ENCODE measurements at places on chromosomes 6 and 20.

DNA sequence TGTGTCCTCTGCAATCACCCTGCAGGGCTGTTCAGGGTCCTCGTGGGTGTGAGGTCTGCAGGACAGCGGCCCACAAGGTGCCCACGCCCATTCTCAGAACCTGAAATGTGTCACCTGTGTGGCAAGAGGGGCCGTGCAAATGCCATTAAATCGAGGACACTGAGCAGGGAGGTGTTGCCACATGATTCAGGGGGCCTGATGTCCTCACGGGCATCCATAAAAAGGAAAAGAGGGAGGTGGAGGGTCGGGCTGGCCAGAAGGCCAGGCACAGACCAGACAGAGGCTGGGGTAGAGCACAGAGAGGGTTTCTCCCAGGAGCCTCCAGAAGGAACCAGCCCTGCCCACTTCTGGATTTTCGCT, 239.6 kb downstream of the ERMARD start:
- DNase-seq, result no peak

DNA sequence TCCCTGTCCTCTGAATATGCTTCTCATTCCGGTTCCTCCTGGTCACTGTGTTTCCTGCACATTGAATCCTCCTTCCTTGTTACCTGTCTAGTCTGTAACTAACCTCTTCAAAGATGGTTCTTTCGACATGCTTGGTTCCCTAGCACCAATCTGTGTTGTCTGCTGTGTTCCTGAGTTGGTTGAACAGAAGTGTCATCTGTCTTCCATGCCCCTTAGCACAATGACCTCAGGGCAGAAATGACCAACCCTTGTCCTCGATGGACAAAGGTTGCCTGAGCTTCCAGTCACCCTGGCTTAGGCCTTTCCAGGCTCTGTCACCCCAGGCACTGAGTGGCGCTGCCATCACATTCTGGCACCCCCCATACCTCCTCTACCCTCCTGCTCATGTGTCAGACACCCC, 266.8 kb upstream of the RIN2 start:
- DNase-seq, result no peak

- peak; percentile 70 for DNase-seq
These were observed 38.0 kb upstream of the GMPR start for GRCh38 chr6:16200321-16200883.

- DNase-seq, result no peak
These were observed 897 bp downstream of the CD2AP start for GRCh38 chr6:47478233-47479139.

DNA sequence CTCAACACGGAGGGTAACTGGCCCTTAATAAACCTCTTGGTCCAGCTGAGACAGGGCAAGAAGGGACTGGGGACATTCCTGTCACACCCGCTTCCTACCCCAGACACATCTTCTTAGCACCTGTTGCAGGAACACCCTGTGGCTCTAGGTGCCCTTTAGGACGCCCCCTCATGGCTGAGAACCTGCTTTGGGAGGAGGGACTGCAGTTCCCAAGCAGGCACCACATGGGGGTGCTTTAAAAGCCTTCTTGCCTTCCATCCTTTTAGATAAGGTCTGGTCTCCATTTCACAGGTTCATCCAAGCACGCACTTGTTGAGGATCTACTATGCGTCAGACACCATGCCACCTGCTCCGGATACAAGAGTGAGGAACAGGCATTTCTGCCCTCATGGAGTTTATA, 26.6 kb downstream of the NSFL1C start:
- DNase-seq, result no peak

Measured in NCI-H446 treated with DMSO at 0.1 percent for 48 hours (cell line).